ENCODE measurements at places on chromosomes 2 and 18. TPM values are rescaled to one million over a fixed set of nuclear protein-coding genes. Genes with fewer than 3 reads are reported as not detected.

Gene XRCC5
- 219 TPM for total RNA-seq

Gene GAL3ST2
- not detected for total RNA-seq

Gene C1D
- total RNA-seq = 12.9 TPM

Gene DYNAP
- not detected for total RNA-seq

Gene ALLC
- total RNA-seq = not detected

Gene CDCA7
- 0.56 TPM for total RNA-seq

Gene SLC19A3
- total RNA-seq = 0.40 TPM

Gene SH3RF3
- total RNA-seq = 6.3 TPM

Gene FBXO48
- 0.19 TPM for total RNA-seq

Gene AQP12B
- total RNA-seq = not detected

Gene CXCR4
- total RNA-seq = 16.1 TPM

Gene C2orf81
- total RNA-seq = 1.1 TPM

Gene CREG2
- total RNA-seq = 0.37 TPM

Gene CNRIP1
- total RNA-seq = 23.8 TPM

Gene PAPOLG
- total RNA-seq = 6.9 TPM

Gene FOXI3
- total RNA-seq = not detected

Gene RPRM
- total RNA-seq = not detected

Gene SLC9A4
- under 0.01 TPM for total RNA-seq

Gene TRIM43
- total RNA-seq = not detected

Gene RBKS
- 2.3 TPM for total RNA-seq

Gene NPAS2
- total RNA-seq = 7.3 TPM

Gene DSG1
- total RNA-seq = not detected

Gene IL1RL2
- 2.2 TPM for total RNA-seq

Gene DNAJC5G
- total RNA-seq = not detected

Gene WNT6
- total RNA-seq = not detected

Gene DSG4
- total RNA-seq = not detected

Gene FZD7
- 7.4 TPM for total RNA-seq

Gene CYTIP
- total RNA-seq = 2.4 TPM

Gene TMEM198
- 1.3 TPM for total RNA-seq

Gene EPHA4
- total RNA-seq = 4.8 TPM

Gene FRZB
- total RNA-seq = 0.66 TPM

Gene SPEG
- total RNA-seq = 11.1 TPM

Gene KHK
- total RNA-seq = 0.81 TPM

Gene ERMN
- under 0.01 TPM for total RNA-seq

Gene DCDC2C
- not detected for total RNA-seq

Gene REG3A
- not detected for total RNA-seq

Gene RFTN2
- 25.6 TPM for total RNA-seq

Gene ZBTB7C
- total RNA-seq = 0.53 TPM

Gene ZSWIM2
- total RNA-seq = not detected

Gene VAMP8
- total RNA-seq = 1.7 TPM
